Activated B cell treated with CpG ODN at 0.5 μM for 24 hours (primary cell): ENCODE measurements at places on chromosomes 7 and 10. TPM values are rescaled to one million over a fixed set of nuclear protein-coding genes. Genes with fewer than 3 reads are reported as not detected.
A peak's percentile ranks its signal among the peaks of the same experiment; 100 is the strongest.

CPN1 gene
- not detected in 2 replicates for total RNA-seq

PRSS37 gene
- not detected in 2 replicates for total RNA-seq

DNA sequence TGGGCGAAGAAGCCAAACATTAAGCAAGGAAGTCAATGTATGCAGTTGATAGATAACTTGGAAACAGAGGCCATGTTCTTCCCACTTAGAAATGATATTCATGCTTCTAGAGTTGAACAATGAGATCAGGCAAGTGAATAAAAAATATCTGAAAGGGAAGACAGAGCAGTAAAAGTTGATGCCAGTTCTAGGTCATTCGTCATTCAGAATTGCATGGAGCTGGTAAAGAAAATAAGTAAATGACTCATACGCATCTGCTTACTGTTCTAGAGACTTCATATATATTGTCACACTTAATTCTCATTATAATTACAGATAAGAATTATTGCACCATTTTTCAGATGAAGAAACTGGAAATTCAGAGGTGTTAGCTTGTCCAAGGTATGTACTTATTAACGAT is 158.9 kb upstream of the FERD3L start:
- no peak overlapping the region for H3K4me3 ChIP-seq
- H3K4me1 ChIP-seq: no peaks in the 10 kb centered on the region
- H3K27me3 ChIP-seq: no peaks in the 10 kb centered on the region
- H3K36me3 ChIP-seq: no peaks in the 10 kb centered on the region
- H3K27ac ChIP-seq: no peak overlapping the region

- peak; percentile 22 for DNase-seq
- H3K27me3 ChIP-seq: peaks cover 12% of the 10 kb centered on the region
- H3K27ac ChIP-seq: peak overlapping the region; percentile 53
- peaks cover 14% of the 10 kb centered on the region for H3K36me3 ChIP-seq
- H3K4me1 ChIP-seq: peaks cover 25% of the 10 kb centered on the region
- H3K4me3 ChIP-seq: peak overlapping the region; percentile 69
Observed at GRCh38 chr10:80144696-80145131, 12.2 kb downstream of the PLAC9 start.

NOS3 gene
- total RNA-seq: 0.10 and 0.22 TPM in 2 replicates

SPDYE11 gene
- not detected in 2 replicates for total RNA-seq

DNA sequence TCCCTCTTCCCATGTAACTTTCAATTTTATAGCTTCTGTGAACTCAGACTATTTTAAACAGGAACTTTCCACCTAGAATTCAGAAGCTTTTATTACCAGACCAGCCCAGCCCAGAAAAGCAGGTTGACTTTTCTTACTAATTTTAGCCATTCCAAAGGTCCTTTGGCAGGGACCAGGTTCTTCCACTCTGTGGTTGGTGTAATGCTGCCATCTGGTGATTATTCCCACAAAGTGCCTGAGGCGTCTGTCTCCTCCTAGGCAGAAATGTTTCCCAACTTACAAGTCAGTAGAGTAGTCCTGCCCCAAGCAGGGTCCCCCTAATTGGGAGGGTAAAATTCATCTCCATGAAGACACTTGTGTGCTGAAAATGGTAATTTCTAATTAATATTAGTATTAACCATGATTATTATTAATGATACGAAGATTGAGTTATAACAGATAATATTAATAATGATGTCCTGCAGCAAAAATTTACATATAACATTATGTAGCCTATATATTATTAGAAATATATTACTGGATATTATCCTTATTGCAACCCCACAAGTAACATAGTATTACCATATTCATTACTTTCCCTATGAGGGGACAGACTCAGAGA is 53.0 kb upstream of the PPP1R17 start:
- peaks cover 4% of the 10 kb centered on the region for H3K27me3 ChIP-seq
- H3K27ac ChIP-seq: no peak overlapping the region
- H3K4me3 ChIP-seq: no peak overlapping the region
- no peaks in the 10 kb centered on the region for H3K4me1 ChIP-seq
- no peaks in the 10 kb centered on the region for H3K36me3 ChIP-seq
- no peak for DNase-seq

GRCh38 chr7:44078521-44078920 is 3.8 kb downstream of the POLM start:
- peaks cover 78% of the 10 kb centered on the region for H3K4me1 ChIP-seq
- H3K27ac ChIP-seq: peak overlapping the region; percentile 92

- no peaks in the 10 kb centered on the region for H3K36me3 ChIP-seq
- H3K4me3 ChIP-seq: no peak overlapping the region
- peaks cover 2% of the 10 kb centered on the region for H3K4me1 ChIP-seq
Observed at GRCh38 chr10:72679838-72680241, 12.1 kb upstream of the MCU start.

PON3 gene
- not detected in 2 replicates for total RNA-seq

- DNase-seq: no peak
- peaks cover 76% of the 10 kb centered on the region for H3K27me3 ChIP-seq
- H3K27ac ChIP-seq: no peak overlapping the region
- peaks cover 30% of the 10 kb centered on the region for H3K4me1 ChIP-seq
Observed at GRCh38 chr7:19110776-19111175, 6.7 kb downstream of the TWIST1 start.

DNA sequence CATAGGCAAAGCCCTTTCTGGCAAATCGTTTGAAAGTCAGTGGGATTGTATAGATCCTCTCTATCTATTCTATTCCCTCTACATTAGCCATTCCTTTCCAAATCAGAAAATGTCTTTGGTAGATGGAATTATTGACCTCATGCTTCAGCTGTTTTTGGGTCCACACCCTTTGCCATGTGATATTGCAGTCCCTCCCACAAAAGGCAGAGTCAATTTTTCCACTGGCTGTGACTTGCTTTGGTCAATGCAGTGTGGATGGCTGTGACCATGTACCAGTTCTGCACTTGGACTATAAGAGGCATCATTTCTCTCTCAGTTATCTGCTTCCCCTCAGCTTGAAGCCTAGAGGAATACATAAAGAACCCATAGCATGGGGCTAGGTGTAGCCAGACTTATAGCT is 332.9 kb downstream of the PTEN start:
- DNase-seq: no peak
- H3K27ac ChIP-seq: no peak overlapping the region
- peaks cover 26% of the 10 kb centered on the region for H3K4me1 ChIP-seq
- H3K4me3 ChIP-seq: no peak overlapping the region
- H3K36me3 ChIP-seq: no peaks in the 10 kb centered on the region
- H3K27me3 ChIP-seq: no peaks in the 10 kb centered on the region

TAS2R41 gene
- not detected in 2 replicates for total RNA-seq

DNA sequence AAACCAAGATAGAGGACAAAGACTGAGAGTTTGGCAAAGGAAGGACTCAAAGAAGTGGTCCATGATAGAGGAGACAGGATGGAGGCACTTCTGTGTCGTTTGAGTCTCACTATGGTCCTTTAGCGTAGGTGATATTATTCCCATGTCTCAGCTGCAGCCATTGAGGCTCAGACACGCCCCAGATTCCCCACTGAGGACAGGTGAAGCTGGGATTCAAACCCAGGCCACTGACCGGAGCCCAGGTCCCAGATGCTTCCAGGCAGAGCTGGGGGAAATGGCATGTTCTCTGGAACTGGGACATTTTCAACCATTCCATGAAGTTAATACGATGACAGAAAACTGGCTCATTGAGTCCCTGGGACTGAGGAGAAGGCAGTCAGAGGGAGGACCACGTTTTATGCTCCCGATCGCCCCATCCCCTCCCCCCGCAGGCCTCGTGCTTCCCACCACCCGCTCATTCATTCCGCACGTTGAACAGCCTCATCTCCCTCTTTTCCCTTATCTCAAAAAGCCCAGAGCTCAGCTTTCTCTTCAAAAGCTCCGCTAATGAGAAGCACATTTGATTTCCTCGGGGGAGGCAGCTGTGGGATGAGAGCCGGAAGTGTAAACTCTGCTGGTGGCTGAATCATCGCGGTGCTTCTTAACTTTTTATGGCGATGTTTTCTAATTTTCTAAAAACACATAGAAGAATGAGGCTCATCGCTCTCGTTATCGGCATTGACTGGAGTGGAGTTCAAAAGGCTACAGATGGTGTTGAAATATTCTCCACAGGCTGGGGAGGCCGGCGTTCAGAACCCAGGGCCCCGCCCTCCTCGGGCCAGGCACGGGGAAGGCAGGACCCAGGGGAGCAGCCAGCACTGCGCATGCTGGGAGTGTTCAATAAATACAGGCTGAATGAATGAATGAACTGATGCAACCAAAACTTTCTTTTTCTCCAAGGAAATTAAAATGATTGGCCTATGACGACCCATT is 64.0 kb downstream of the OAT start:
- peaks cover 2% of the 10 kb centered on the region for H3K36me3 ChIP-seq
- peaks cover 7% of the 10 kb centered on the region for H3K27me3 ChIP-seq
- H3K4me3 ChIP-seq: peak overlapping the region; percentile 88
- peak overlapping the region; percentile 47 for H3K27ac ChIP-seq
- DNase-seq: no peak

DNA sequence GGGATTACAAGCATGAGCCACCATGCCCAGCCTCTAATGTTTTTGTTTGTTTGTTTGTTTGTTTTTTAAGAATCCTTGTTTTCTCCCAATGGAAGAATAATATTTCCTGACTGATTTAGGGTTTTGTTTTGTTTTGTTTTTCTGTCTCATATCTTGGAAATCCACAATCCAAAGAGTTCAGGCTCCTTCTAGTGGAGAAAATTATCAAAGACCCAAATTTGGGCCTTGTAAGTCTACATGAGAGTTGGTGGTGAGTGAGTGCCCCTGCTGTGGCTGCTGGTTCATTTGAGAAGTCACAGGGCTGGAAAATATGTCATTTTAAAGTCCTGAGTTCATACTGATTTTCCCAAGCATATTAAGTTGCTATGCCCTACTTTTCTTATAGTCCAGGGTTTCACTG is 33.5 kb upstream of the KLHL7 start:
- H3K4me3 ChIP-seq: no peak overlapping the region
- H3K4me1 ChIP-seq: no peaks in the 10 kb centered on the region
- DNase-seq: no peak

- peaks cover 27% of the 10 kb centered on the region for H3K27me3 ChIP-seq
- H3K4me3 ChIP-seq: no peak overlapping the region
- H3K27ac ChIP-seq: no peak overlapping the region
- H3K4me1 ChIP-seq: no peaks in the 10 kb centered on the region
- H3K36me3 ChIP-seq: no peaks in the 10 kb centered on the region
- DNase-seq: no peak
Observed at GRCh38 chr7:1692515-1693418, 22.7 kb downstream of the ELFN1 start.

PLXDC2 gene
- total RNA-seq: 0.16 and 0.20 TPM in 2 replicates

- peaks cover 17% of the 10 kb centered on the region for H3K4me1 ChIP-seq
- peaks cover 52% of the 10 kb centered on the region for H3K36me3 ChIP-seq
- peak; percentile 22 for DNase-seq
- H3K27ac ChIP-seq: peak overlapping the region; percentile 53
Observed at GRCh38 chr10:114470956-114471905, 66.9 kb upstream of the AFAP1L2 start.

DNA sequence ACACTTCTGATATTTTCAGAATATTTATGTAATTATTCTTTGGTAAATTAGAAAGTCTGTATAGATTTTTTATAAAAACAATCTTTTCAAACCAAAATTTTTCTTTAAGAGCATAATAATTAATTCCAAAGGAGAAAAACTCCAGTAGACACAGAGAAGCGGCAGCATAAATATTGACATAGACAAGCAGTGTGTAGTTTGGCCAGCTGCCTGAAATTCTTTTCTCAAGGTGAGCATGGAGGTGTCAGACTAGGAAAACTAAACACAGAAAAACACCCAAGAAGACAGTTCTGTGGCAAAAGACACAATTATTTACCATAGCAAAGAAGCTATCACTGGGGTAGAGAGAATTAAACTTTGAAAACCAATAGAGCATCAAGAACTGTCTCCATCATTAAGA is 82.4 kb downstream of the KLF6 start:
- H3K27me3 ChIP-seq: peaks cover 4% of the 10 kb centered on the region
- H3K4me1 ChIP-seq: peaks cover 15% of the 10 kb centered on the region
- no peak for DNase-seq
- no peak overlapping the region for H3K27ac ChIP-seq
- H3K36me3 ChIP-seq: no peaks in the 10 kb centered on the region

CLEC2L gene
- not detected in 2 replicates for total RNA-seq
